ENCODE measurements at places on chromosomes 3 and 15.
A peak's percentile ranks its signal among the peaks of the same experiment; 100 is the strongest.

GRCh38 chr3:54159917-54160316 is 37.6 kb downstream of the CACNA2D3 start:
- no peak for DNase-seq

- no peak for DNase-seq
Observed at GRCh38 chr3:45560281-45560971, 34.1 kb upstream of the LIMD1 start.

DNA sequence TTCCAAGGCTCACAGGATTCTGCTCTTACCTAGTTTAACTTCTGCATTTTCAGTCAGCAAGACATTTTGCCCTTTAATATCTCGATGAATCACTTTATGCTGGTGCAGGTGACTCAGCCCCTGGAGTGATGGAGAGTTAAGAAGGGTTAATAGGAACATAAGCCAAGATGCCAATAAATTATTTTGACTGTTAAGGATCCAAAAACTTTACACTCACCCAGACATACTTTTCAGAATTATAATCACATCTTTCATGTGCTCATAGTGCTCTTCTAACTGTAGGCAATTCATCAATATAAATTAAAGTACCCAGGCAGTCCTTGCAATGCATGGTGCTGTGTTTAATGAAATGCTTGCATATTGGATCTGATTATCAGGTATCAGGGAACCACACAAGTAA is 164.1 kb upstream of the SLC2A2 start:
- no peak for DNase-seq

DNA sequence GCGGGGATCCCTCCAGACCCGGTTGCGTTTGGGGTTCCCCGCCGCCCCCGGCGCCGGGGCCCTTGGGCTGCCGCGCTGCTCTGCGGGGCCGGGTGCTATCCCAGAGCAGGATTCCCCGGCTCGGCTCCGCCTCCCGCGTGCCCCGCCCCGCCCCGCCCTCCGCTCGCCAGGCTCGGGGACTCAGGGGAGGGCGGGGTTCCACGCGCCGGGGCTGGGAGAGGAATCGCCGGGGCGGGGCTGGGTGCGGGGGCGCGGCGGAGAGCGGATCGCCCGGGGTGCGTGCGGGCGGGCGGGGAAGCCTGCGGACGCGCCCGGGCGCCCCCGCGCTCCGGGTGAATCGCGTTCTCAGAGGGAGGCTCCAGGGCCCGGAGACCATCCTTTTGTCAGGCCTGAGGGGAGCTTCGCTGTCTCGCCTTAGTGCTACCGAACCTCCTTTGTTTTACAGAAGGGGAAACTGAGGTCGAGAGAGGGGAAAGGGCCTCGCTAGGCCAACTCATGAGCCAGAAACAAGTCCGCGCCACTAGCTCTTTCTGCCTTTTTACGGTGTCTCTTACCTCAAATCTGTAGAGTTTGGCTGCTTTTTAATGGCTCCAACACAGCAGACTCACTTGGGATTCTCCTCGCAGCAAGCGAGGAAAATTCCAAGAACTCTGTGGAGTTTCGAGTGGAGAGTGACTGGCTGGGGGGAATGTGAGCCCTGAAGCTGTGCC is at the start of gene TMEM158:
TMEM158 (minus strand) TSS at position 82 of the 710 bp plus-strand sequence. CDS start 260 bp downstream, outside the sequence.
- DNase-seq = peak; percentile 72

GRCh38 chr3:197456261-197457091 is 99.3 kb downstream of the BDH1 start:
- DNase-seq = peak; percentile 36

DNA sequence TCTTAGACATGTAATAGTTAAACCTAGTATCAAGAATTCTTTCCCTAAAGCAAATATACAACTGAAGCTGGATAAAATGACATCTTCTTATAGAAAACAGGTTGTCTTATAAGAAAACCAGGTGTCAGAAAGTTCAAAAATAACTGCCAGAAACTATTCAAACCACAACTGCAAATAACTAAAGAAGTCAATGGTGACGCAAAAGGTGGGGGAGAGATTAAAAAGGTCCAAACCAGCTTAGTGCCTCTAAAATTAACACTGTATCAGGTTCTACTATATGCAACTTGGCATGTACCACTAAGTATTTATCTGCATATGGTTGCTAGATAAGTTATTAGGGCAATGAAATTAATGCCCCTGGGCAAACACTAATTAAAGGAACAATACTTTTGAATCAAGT is 136.8 kb downstream of the TBL1XR1 start:
- DNase-seq = no peak

DNA sequence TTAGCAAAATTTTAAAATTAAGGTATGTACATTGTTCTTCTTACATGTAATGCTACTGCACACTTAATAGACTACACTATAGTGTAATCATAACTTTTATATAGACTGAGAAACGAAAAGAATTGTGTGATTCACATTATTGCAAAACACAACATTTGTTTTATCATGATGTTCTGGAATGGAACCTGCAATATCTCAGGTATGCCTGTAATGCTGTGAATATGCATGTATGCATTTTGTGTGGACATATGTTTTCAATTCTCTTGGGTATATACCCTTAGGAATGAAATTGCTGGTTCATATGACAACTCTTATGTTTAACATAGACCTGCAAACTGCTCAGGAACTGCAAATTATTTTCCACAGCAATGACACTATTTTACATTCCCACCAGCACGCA is 38.6 kb upstream of the TJP1 start:
- DNase-seq = no peak

- no peak for DNase-seq
Observed at GRCh38 chr15:96354731-96355567, 24.4 kb downstream of the NR2F2 start.

DNA sequence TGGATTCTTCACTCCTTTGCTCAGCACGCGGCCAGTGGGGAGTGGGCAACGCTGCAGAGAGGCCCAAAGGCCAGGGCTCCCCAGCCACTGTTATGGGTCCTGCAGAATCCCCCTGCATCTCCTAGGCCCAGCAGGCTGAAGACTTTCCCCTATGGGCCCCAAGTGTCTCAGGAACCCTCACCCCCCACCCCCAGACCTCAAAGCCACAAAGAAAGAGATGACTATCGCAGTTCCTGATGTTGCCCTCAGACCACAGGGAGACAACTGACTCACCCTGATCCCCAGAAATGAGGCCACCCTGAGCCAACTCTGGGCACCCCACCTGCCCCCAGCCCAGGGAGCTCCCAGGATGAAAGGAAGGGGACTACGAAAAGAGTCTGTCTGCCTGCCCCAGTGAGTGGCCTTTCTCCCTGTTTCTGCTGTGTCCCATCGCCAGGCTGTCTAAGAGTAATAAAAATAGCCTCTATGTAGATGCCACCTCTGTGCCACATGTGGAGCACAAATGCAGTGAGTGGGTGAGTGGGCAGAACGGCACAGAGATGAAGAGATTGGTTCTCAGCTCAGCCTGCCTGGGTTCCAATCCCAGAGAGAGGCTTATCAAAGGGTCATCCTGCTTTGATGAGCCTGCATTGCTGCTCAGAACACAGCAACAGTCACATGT is 283.0 kb downstream of the UACA start:
- peak; percentile 57 for DNase-seq

GRCh38 chr3:127604546-127605165 is 6.4 kb downstream of the MCM2 start:
- DNase-seq = no peak

- no peak for DNase-seq
Observed at GRCh38 chr3:151969026-151969642, 95.7 kb downstream of the SUCNR1 start.

- no peak for DNase-seq
Observed at GRCh38 chr3:104461431-104461830, 905.3 kb upstream of the ALCAM start.

DNA sequence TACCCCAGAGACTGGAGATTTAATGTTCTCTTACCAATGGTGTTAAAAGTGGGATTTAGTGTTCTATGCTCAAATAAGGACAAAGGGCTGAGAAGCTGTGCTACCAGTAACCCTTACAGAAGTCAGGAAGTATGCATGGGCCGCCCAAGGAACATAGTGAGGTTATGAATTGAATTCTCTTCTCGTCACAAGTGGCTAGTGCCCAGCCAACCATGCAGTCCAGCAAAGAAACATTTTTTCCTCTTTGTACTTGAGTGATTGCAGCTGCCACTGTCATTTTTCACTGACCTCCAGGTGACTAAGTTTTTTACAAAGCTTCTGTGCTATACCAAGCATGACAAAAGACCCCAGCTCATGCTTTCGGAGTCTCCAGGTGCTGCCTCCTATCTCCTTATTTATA is 110.6 kb upstream of the DCBLD2 start:
- no peak for DNase-seq

GRCh38 chr3:184257083-184257915 is 4.1 kb downstream of the CAMK2N2 start:
- DNase-seq = no peak

DNA sequence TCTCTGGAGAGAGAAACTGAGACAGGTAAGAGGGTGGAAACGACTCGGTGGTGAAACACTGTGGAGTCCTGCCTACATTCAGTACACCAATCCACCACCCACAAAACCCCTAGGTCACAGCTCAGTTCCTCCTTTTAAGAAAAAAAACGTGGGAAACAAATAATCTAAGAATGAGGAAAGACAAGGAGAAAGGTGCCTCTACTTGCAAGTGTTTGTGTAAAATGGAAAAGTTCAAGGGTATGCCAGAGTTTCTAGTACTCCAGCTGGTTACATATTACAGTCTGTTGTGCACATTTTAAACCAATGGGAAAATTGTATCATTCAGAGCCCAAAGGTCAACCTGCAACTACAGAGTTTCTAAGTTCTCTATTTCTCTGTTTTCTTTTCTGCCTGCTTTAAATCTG is 32.2 kb downstream of the HGD start:
- DNase-seq = no peak

- DNase-seq = no peak
Observed at GRCh38 chr3:148146947-148147826, 550.5 kb upstream of the AGTR1 start.

- DNase-seq = peak; percentile 67
Observed at GRCh38 chr15:64809649-64810496, 15.6 kb downstream of the PIF1 start.

DNA sequence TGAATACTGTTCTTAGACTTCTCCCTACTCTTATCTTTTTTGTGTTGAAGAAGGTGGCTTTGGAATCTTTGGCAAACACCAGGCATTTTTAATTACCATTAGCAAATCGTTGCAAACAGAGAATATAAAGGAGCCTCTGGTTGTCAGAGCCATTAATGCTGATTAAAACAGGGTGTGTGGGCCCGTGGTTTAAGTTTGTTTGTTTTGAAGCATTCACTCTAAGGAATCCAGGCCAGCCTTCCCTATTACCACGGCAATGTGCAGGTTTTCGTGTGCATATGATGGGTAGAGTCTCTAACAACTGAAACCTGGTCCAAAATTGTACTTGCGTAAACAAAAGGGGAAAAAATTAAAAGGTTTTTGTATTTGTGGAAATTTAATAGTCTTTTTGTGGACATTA is 141.2 kb upstream of the GMNC start:
- DNase-seq = no peak

DNA sequence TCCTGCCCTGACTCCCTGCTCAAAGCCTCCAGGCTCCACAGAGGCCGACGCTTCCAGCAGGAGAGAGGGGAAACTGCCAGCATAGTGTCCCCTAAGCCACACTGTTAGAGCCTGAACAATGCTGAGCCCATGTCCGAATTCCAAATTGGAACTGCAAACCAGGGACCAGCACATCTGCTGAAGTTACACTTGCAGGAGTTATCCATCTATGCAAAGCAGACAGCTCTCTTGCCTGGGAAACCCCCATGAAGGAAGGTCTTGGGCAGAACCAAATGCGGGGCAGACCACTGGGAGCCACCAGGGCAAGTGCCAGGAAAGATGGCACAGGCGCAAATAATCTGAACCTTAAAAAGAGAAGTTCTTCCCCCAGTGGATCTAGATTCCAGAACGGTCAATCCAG is 625 bp downstream of the LRRC15 start:
- no peak for DNase-seq

DNA sequence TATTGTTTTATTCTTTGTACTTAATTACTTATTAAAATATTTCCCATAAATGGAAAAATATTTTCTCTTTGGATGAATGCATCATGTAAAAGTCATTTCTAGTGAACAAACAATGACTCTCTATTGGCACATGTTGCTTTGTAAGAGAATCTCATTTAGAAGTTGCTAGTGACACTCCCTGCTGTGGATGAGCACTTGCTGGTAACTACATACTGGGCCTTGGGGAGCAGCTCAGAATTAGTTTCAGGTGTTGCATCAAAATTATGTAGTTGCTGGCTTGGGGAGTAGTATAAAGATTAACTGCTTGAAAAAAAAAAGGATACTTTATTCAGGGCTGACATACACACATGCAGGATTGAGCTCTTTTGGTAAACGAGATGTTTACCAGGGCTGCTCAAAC is 80.3 kb upstream of the KCNAB1 start:
- DNase-seq = no peak

DNA sequence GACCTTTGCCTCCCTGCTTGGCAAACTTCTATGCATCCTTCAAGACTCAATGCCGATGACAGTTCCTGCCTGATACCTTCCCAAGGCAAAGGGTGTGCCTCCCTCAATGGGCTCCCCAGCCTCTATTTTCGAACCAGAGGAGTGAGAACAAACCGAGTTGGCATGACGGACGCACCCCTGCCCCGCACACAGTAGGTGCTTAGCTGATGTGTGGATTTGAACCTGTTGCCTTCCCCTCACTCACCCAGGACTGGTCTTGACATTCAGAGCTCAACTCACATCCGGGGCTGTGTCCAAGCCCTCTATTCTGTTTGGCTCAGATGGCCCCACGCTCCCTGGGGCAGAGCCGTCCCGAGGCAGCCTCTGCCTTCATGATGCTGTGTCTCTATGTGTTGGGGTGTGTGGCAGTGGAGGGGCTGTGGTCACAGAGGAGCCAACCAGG is 52.2 kb upstream of the SLC6A11 start:
- no peak for DNase-seq

DNA sequence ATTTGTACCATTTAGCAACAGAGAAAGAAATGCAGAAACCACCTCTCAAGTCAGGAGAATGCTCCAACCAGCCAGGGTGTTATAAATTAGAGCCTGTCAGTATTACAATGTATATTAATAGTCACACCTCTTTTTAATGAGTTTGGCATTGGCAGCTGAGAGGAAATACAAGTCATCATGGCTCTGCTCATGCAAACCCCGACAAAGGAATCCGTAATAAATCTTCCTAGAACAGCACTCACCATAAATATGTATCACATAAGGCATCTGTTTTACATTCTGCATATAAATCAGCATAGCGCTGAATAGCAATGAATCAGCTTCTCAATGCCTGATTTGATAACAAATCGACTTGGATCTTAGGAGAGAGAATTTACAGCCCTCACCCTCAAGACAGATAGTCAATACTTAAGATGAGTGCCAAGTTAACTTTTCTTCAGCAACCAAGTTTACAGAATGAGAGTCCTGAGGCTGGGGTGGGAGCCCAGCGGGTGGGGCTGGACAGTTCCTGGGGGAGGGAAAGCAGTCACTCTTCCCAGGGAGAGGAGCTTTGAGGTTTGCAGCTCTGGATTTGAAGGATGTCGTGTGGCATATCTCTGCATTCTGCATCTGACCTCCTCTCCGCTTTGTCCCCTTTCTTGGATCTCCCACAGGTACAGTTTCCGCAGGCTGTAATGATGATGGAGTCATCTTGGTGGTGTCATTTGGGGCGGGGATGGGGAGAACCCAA is 1034.4 kb upstream of the NR2F2 start:
- no peak for DNase-seq

- DNase-seq = no peak
Observed at GRCh38 chr15:80819001-80819400, 39.8 kb downstream of the CEMIP start.

GRCh38 chr15:70111203-70112073 is 13.7 kb upstream of the TLE3 start:
- no peak for DNase-seq
